Hematopoietic multipotent progenitor cell treated with erythropoietin and hydrocortisone succinate and interleukin-3 and kit ligand, for 17 days (in vitro differentiated cells): ENCODE measurements at places on chromosomes 1 and 21.
A peak's percentile ranks its signal among the peaks of the same experiment; 100 is the strongest.

DNA sequence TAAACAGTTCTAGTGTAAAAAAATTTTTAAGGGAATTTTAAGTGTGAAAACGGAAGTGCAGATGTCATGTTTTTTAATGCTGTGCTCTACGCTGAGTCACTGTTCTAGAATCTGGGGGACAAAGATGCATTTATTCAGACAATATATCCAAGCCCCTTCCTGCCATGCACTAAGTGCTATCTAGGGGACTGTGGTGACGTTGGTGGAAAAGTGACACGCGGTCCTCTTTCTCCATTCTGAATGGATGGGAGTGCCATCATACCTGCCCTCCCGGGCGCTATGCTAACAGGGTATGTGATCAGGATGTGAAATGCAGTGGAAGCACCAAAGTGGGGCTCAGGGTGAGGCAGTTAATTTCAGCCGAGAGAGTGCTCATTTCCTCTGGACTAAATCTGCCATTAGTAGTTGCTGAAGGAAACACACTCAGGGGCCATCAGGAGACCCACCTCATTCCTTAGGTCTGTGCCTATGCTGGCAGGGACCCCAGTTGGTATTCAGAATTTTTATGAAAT, 6.6 kb downstream of the C1orf226 start:
- DNase-seq = no peak

GRCh38 chr1:5750186-5751162, 241.8 kb downstream of the NPHP4 start:
- DNase-seq = no peak

DNA sequence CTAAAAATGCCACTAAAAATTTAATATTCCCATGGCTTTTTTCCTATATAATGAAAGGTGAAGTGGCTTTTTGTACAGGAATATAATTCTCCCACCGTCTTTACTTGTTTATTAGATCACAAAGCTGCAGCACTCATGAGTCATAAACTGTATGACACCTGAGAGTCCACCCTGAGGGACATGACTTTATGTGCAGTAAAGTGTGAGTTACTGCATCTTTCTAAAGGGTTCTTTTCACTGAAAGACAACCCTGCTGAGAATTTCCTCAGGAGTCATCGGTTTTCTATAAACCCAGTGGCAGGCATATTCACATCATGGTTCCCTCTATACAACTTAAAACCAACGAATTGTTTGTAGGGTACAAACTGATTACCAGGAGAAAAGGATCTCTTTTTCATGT, 77.4 kb downstream of the APP start:
- no peak for DNase-seq

DNA sequence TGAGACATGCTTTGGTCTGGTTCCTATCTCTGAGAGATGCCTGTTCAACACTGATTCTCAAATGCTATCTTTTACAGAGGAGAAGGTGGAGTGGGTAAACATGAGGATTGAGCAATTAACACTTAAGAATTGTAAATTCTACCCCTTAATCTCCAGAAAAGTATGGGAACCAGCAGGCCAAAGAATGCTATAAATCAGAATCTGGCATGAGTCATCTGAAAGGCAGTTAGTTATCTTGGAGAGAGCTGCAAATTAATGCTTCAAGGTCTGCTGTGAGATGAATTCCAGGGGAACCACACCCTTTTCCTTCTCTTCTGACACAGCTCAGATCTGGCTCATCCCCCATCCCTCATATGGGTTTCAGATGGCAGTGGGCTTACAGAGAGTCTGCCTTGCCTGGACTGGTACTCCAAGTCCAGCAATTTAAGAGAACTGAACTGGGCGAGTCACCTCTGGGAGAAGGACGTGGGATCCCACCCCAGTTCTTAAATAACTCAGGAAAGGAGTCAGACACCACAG, 5.2 kb downstream of the S100A10 start:
- peak; percentile 53 for DNase-seq

- no peak for DNase-seq
Measured at GRCh38 chr1:109821831-109822745, 58.4 kb upstream of the EPS8L3 start.

DNA sequence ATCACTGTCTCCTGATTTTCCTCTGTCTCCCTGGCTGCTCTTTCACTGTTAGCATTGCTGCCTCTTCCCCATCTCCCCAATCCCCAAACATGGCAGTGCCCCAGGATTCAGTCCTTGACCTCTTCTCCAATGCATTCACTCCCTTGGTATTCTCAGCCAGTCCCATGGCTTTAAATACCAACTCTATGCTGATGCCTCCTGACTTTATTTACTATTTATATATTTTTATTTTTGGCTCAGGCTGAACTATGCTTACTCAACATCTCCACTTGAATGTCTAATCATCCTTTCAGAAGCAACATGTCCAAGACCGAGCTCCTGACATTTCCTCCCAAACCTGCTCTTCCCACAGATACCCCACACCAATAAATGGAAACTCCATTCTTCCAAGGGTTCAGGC, 26.3 kb downstream of the NMNAT2 start:
- DNase-seq = no peak

DNA sequence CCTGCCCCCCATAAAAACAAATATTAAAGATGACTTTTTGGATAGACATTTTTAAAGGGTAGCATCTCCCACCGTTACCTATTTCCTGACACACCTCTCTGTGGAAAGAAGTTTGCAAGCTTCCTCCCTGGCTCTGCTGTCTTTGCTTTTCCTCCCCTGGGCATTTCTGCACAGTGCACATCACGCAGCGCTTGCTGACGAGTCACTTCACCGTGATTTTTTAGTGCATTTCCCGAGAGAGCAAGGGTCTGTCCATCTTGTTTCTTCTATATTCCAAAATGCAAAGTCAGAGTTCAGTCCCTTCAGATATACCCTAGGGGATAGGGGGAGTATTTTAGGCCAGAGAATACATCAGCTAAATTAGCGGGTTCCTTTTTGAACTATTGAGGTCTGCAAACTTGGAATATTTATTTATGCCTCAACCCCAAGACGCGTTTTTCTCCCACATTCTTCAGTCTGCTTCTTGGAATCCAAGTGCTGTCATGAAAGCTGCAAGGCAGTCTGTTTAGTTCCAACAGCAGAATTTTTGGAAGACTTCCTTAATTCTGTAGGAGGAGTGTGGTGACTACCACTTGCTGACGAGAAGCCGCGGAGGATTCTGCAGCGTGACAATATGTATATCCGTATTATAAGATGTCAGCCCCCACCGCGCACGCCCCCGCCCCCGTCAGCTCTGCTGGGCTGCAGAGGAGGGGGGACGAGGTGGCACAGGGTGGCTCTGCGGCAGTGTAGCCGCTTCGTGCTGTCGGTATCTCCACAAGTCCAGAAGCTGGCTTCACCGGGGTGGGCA, 22.4 kb downstream of the SMYD2 start:
- no peak for DNase-seq

- DNase-seq = no peak
Measured at GRCh38 chr1:234624724-234625117, 14.7 kb upstream of the IRF2BP2 start.

DNA sequence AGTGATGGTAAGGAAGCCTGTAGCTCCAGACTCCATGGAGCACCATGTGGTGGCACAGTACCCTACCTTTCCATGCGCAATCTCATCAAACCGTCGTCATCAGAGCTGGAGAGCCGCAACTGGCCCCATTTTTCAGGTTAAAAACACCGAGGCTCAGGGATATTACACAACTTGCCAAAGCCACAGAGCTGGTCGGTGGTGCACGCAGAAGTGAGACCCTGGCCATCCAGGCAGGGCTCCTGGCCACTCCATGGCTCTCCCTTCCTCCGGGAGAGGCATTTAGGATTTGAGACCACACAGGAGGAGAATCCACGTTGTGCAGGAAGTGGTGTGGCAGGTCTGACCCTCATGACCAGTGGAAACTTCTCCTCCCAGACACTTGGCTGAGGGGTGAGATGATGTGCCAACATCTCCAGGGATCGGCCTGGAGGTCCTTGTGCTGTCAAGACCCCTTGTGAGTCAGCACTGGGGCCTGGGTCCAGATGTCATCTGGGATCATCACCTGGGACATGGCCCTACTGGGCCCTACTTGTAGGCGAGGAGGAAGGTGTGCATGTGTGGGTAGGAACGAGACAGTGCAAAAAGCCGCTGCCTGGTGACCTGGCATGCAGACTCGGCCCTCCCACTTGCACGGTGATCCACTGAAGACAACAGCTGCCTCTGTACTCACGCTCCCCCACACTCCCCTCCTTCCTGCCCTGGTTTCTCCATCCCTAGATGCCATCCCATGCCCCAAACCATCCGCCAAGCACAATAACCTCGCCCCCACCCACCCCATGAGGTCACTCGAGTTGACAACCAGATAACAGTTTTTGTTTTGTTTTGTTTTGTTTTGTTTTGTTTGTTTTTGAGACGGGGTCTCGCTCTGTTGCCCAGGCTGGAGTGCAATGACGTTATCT, 10.4 kb downstream of the TFF3 start:
- no peak for DNase-seq

DNA sequence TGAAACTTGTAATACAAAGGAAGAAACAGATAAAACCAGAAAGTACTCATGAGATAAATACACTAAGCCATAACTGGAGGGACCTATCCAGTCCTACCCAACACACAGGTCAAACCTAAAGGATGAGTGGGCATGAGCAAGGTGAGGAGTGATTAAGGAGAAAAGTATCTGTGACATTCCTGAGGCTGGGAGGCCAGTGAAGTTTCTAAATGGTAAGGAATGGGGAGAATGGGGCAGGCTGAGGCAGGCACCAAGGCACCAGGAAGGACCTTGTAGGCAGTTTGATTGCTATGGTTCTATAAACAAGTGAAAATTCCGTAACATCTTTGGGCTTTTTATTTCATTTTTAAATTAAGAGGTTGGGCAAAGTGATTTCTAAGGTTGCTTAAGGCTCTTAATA, 10.4 kb downstream of the DDX59 start:
- no peak for DNase-seq

DNA sequence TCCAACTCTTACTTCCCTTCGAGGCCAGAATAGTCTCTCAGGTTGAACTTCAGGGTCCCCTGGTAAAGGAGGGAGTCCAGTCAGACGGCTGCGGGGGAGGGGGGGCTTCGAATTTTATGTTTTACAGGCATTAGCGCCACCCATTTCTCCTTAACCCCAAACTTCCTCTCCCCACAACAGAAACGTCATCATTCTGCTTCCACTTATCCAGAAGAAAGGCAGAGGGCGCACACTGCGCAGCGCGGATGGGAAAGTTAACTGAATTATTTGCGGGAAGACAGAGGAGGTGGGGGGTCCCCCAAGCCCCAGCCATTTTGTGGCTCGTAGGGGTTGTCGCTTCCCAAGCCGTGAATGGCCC, 529 bp upstream of the PRMT2 start:
- no peak for DNase-seq

GRCh38 chr1:222616525-222616924, 1.4 kb upstream of the MIA3 start:
- DNase-seq = no peak

DNA sequence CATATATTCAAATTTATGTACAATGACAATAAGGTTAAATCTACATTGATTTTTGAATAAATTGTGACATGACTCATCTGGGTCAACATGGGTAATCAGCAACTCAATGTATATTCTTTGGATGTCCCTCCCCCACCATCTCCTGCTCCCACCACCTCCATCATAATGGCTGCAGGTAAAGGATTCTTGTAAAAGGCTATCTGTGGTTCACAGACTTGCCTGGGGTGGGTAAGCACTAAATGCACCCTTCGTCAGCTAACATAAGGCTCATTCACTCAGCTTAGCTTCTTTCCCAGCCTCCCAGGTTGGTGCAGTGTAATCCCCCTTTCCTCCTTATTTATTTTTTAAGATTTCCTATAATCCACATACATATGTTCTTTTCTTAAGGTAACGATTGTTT, 355.7 kb upstream of the DPYD start:
- no peak for DNase-seq

GRCh38 chr1:235998812-235999211, 66.1 kb downstream of the NID1 start:
- no peak for DNase-seq

GRCh38 chr1:89553157-89553556, 28.5 kb downstream of the LRRC8B start:
- no peak for DNase-seq

DNA sequence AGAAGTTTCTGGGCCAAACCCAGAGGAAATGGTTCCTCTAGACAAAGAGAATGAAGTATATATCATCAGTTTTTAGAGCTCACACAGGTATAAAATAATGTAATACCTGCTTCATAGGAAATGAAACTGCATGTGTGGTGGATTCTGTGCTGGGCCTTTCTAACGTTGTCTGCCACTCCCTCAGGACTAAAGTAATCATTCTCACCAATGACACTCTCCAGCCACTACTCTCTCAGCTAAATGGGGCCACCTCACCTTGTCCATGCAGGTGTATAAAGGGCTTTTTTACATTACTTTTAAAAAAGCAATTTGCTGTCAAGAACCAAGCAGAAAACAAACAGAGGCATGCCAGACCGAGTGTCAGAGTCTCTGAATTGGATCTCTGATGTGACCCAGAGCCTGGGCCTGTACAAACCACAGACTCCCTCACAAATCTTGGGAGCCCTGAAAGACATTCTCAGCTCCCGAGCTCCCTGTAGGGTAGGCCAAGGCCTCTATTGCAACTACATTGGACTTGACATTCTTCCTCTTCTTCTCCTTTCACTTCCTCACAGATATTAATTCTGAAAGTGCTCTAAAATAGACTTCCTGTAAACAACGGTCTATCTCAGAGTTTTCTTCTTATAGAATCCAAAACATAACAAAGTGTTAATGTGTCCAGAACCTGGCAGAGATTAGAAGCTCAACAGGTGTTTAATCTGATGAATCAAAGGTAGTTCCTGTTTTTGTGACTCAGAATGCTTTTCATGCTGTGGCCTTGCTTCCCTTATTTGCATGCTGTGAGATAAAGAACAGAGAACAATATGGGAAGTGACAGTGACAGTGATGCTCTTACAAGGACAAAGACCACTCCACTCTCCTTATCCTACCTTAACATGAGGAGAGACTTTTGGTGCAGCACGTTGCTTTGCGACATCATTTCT, 8.6 kb downstream of the AIM2 start:
- DNase-seq = no peak

DNA sequence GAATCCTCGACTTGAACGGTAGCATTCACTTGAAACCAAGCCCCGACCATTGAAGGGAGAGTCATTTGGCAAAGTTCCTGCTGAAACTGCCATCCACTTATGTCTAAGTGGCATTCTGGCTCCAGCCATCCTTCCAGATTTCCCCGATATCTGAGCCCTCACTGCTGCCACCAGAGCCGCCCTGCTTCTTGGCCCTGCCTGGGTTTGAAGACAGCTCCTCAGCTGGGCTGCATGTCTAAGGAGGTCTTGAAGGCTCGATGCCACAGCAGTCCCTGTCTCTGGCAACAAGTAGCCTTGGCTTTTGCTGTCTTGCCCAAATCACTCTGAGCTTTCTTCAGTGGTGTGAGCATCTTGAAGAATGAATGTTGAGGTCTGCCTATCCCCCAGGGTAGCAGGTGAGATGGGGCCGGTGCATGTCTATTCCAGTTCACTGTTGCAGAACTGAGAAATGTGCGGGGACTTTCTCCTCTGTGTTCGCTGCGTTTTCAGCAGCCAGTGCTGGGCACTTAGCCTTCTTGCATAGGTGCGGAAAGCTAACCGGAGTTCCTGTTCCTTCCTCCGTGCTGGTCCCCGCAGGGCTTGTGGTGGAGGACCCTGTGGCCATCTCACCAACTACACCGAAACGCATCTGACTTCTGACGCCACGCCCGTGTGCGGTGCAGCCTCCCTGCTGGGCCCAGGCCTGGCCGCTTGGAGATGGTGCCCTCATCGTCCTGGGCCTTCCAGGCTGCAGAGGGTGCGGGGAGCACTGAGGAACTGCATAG, 29.2 kb downstream of the MAN1C1 start:
- no peak for DNase-seq

- no peak for DNase-seq
Measured at GRCh38 chr1:40389871-40390560, 16.5 kb downstream of the SMAP2 start.
